ENCODE measurements at places on chromosomes 5 and 9.

DNA sequence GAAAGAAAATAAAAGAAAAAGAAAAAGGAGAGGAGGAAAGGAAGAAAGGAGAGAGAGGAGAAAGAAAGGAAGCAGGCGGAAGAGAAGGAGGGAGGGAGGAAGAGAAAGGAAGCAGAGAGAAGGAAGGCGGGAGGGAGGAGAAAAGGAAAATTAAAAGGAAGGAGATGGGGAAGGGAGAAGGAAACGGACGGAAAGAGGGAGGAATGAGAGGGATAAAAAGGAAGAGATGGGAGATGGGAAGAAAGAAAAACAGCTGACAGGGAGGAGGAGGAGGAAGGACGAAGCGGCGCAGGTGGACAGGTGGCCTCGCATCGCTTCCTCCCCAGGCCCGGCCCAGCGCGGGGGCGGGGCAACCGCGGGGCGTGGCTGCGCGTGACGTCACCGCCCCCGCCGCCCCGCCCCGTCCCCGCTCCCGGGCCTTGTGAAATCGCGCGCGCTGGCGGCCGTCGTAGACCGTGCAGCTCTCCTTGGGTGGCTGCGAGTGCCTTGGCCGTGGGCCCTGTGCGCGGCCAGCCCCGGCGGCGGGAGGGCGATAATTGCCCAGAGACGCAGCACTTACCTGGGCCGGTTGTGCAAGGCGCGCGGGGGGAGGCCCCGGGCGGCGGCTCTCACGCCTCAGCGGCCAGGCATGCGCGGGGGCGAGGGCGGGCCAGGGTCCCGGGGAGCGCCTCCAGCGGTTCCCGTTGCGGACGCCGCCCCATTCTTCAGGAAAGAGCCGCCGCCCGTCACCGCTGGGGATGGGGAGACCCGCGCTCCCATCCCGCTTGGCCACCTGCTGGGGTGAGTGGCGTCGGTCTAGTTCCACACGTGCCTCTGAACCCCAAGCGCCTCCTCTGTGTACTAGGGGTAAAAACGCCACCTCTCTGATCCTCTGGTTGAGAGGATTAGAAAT, 49.6 kb upstream of the FOXE1 start:
- peak; percentile 26 for DNase-seq

DNA sequence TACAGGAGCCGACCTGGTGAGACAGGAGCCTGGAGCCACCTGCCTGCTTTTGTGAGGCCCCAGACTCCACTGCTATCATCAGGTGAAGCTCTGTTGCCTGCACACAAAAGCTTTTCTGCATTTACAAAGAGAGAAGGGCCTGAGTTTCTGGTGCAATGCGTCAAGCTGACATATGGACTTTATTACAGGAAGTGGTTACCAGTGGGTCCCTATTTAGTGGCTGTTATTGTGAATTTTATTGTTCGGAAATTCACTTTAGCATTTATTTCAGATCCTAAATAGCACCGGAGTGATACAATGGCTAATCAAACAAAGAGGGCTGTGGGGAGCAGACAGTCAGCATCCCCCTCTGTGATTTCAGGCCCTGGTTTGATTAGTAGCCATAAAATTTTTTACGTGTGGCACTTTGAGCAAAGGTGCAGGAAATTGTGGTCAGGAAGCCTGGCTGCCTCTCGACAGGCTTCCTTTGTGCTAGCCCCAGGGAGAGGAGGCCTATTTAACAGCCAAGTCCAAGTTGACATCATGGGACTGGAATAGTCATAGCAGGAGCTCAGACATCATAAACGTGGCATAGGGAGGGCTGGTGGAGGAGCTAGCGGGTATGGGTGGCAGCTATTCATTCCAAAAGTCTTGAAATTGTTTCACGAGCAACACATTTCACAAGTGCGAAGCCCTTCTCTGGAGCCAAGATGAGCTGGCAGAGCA, 8.4 kb downstream of the TGFBI start:
- no peak for DNase-seq

- no peak for DNase-seq
Observed at GRCh38 chr9:113756476-113757192, 119.5 kb upstream of the ZNF618 start.

DNA sequence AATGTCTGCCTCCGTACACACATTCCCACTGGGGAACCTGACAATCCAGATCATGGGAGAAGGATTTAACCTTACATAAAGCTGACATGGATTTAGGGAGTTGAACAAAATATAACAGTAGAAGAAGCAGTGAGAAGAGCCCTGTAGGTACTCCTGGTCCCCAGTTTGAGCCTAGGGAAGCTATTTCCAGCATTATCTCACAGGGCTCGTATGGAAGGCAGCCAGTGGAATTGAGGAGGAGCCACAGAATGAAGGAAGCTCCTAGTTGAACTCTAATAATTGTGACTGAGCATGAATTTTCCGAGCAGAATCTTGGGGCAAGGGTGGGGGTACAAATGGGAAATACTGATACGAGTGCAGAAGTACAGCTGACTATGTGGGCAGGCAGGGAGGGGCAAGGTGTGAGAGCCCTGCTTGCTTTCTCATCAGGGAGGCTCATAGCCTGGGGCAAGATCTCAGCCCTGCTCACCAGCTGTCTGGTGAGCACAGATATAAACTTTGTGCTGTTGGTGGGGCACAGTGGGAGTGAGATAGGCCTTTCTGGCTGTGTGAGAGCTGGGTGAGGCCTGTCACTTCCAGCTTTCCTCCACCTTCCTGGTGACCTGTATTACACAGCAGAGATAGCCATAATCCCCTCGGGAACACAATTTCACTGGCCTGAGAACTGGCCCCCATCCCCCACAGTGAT, 290.7 kb upstream of the IL12B start:
- DNase-seq, result no peak

DNA sequence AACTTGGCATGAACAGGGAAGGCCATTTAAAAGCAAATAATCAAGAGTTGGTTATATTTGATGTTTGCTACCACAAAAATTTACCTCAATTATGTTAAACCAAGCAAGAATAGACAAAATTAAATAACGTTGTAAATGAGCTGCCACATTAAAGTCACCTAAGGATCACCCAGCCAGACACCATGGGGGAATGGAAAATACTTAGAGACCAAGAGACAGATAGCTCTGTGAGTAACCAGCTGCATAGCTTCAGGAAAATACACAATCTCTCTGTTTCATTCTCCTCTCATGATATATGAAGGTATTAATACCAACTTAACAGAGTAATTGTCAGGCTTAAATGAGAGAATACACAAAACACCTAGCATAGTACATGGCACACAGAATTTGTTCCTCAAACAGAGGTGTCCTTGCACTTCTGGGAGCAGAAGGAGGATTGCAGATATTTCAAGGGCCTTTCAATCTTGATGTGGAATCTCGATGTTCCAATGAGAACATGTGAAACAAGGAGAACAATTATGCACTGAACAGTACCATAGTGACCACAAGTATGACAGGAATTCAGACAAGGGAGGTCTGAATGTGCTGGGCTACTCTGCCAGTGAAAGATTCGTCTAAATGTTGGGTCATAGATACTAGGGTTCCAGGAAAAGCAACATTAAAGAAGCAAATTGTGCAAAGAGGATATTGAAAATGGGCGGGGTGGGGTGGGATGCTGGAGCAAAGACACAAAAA, 18.6 kb downstream of the JAKMIP2 start:
- DNase-seq, result no peak

GRCh38 chr9:126894052-126894603, 20.5 kb upstream of the RALGPS1 start:
- no peak for DNase-seq

DNA sequence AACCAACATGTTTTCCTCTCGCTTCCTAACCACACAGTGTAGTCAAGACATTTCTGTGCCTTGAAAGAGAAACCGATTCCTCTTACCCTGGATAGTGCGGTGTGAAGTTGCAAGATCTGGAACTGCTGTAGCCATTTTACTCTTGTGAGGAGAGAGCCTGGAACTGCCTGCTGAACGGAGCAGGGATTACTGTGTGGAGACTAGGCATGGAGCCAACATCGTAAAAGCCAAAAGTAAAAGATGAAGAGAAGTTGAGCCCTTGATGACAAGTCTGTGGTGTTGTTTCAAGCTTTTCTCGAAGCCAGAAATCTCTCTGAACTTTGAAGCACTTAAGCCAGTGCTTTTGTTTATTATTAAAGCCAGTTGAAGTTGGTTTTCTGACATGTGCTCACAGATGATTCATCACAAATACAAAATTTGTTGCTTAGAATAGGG, 110.1 kb upstream of the GRIN3A start:
- DNase-seq, result no peak

GRCh38 chr5:107951309-107951708, 280.6 kb upstream of the EFNA5 start:
- no peak for DNase-seq

DNA sequence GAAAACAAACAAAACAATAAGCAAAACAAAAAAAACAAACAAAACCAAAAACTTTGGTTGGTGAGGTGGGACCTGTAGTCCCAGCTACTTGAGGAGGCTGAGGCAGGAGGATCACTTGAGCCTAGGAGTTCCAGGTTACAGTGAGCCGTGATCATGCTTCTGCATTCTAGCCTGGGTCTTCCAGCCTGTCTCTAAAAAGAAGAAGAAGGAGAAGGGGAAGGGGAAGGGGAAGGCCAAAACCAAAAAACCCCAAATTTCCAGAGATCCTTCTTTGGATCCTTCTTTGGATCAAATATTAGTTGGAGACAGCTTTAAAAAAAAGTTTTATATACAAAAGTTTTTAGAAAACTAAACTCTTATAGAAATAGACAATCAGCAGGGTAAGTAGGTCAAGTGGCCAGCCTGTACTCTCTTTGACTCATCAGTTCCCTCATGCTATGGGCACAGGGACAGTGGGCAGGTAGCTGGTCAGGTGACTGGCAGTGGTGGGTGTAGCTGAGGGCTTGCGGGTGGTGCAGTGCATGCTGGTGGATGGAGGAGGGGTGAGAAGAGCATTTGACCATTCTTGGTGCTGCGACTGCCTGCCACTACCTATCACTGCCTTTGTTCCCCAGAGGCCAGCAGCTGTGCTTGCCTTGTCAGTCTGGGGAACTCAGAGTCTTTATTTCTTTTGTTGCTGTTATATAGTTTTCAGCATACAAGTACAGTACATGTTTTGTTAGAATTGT, 12.6 kb downstream of the RCL1 start:
- DNase-seq, result no peak

DNA sequence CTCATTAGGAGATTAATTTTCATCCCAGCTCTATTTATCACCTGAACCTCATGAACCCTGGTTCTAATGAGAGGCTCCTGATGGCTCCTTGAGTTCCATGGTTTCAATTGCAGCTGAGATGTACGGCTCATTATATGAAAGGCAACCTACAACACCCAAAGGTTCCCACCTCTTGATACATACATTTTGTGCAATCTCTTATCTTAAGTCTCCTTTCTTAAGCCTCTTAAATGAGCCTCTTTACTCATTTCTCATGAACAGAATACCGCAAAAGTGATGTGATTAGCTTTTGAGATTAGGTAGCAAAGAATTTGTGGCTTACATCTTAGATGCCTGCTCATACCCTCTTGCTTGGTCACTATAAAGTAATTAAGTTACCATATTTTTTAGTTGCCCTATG, 1964.0 kb upstream of the CDH6 start:
- no peak for DNase-seq

DNA sequence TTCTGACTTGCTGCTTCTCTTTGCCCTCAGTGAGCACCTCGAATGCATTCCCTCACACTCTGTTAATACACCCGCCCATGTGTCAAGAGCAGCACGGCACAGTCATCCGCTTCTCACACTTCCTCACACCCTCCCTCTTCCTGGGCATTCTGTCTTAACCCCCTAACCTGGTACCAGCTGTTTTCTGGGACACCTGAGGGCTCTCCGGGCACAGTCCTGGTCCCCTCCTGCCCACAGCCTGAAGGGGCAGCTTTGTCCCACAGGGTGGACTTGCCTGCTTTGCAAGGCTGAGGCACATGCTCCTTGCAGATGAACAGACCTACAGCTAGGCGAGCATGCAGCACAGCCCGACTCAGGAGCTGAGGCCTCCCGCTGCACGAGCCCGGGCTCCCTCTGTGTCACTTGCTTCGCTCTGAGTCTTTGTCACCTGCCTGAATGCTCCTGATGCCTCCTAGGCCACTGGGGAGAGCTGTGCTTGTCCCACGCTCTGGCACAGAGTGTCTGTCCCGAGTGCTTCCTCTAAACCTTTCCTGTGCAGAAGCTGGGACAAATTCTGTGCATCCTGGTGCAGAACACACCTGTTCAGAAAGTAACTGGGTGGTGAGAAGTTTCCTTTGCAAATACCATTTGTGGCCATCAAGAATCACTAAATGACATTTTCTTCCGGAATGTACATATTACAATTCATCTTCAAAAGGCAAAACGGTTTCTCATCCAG, 47.8 kb downstream of the AHRR start:
- no peak for DNase-seq

DNA sequence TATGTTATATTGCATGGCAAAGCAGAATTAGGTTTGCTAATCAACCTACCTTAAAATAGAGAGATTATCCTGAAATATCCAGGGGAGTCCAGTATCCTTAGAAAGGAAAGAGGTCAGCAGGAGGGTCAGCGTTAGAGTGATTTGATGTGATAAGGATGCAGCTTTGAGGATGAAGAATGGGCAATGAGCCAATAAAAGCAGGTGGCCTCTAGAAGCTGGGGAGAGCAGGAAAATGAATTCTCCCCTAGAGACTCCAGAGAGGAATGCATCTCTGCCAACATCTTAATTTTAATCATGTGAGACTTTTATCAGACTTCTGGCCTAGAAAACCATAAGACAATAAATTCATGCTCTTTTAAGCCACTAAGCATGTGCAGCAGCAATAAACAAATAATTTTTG, 65.7 kb upstream of the SYK start:
- DNase-seq, result no peak

DNA sequence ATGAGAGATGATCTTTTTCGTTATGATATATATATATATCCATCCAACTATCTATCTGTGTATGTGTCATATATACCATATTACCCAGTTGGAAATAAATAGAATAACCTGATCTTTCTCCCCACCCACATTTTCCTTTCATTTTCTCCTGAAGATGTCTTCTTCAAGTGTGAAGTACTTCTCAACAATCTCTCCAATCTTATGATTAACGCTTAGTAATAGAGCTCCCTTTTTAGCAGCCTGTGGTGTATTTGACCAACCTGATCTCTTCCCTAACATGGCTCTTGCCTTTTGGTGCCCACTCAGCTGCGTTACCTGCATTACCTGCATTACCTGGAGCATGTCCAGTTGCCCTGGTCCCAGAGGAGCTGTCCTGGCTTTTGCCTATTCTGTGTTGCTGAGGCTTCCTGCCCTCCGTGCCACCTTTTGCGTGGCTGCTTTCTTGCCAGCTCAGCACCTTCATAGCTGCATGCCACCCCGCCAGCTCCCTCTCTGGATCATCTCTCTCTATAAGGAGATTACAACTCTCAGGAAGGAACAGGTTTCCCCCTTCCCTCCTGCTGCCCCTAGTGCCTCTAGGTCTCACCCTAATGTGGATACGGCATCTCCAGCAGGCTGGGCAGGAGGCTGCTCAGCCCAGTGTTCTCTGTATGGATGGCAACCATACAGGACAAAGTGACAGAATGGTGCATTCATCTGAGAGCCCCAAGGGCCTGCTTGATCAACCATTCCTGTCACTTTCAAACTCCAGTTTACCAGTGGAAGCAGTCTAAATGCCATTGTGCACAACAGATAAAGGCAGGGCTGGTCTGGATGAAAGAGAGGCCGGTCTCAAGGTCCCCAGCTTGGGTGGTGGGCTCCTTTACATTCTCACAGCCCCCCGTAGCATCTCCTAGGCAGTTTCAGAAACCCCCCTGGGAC, 126.7 kb downstream of the GADD45G start:
- DNase-seq, result no peak

- DNase-seq, result no peak
Observed at GRCh38 chr9:110178281-110178680, 29.7 kb downstream of the C9orf152 start.

- DNase-seq, result no peak
Observed at GRCh38 chr5:58974083-58974482, 391.2 kb downstream of the RAB3C start.

All from heart left ventricle (tissue), 16 donors.